Germinal center (tissue), 1 donor: ENCODE measurements at places on chromosomes 3 and 15.
A peak's percentile ranks its signal among the peaks of the same experiment; 100 is the strongest.

GRCh38 chr15:90680371-90680935 is 36.7 kb upstream of the BLM start:
- DNase-seq = no peak

- DNase-seq = no peak
These were observed 67.4 kb upstream of the RPL35A start for GRCh38 chr3:197882586-197882985.

- DNase-seq = no peak
These were observed 385.7 kb upstream of the NR2F2 start for GRCh38 chr15:95944661-95945255.

- DNase-seq = no peak
These were observed 41.4 kb upstream of the IL12A start for GRCh38 chr3:159947220-159947619.

GRCh38 chr15:78088773-78089080 is 3.6 kb upstream of the SH2D7 start:
- no peak for DNase-seq

DNA sequence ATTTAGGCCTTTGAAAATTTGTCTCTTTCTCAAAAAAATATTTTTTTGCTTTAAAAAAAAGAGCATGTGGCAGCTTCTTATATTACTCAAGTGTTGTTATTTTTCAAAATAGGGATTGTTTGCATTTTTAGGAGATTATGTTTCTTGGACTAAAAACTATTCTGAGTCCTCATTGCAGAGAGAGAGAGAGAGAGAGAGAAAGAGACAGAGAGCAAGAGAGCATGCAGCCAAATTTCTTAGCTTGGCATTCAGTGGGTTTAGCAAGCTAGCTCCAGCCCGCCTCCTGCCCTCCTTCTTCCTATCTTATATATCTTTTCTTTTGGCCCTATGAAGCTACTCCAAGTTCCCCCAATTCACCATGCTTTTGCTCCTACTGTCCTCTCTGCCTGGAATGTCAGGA is 55.7 kb downstream of the CEMIP start:
- no peak for DNase-seq

DNA sequence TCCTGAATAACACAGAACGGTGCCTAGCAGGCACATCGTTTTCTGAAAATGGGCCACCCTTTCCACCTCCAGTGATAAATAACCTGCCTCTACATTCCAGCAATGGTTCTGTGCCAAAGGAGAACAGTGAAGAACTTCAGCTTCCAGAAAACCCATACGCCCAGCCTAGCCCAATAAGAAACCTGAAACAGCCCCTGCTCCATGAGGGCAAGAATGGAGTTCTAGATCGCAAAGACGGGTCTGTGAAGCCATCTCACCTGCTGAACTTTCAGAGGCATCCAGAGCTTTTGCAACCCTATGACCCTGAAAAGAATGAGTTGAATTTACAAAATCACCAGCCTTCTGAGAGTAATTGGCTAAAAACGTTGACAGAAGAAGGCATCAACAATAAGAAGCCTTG is 61.9 kb downstream of the CGNL1 start:
- DNase-seq = no peak

DNA sequence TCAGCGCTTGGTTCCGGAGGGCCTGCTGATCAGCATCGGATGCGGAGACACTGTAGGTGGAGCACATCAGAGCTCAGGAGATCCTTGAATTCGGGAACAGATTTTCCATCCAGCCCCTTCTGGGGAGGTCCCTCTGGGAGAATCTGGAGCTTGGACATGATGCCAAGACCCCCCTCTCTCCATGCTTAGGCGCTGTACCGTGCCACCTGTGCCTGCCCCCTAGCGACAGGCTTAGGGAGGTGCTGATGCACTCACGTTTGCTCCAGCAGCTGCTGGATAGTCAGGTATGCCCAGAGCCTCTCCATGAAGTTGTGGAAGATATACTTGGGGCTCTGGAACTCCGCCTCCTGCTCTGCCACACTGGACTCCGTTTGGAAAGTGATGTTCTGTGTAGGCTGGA is 9.7 kb downstream of the ITIH4 start:
- DNase-seq = peak; percentile 40

GRCh38 chr3:105154692-105155091 is 212.0 kb upstream of the ALCAM start:
- DNase-seq = no peak

GRCh38 chr3:69967156-69967555 is 32.4 kb upstream of the SAMMSON start:
- no peak for DNase-seq

- DNase-seq = no peak
These were observed 75.5 kb downstream of the RBPMS2 start for GRCh38 chr15:64699751-64700388.

GRCh38 chr15:33526532-33526931 is 215.8 kb downstream of the RYR3 start:
- DNase-seq = no peak

DNA sequence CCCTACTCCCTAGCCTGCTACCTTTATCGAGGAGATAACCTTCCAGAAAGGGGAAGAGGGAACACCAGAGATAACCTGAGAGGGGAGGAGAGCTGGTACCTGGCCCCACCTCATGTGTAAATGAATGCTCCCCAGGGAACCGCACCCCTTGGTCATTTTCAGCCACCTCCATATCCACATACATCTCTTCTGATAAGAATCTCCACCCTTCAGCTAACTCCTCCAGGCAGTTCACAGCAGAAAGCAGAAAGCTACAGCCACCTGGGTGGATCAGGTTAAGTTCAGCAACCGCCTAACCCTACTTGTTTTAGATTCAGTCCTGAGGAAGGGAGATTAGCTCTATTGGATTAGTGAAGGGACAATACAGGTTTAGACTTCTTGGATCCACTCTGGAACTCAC is 38.0 kb upstream of the TIMP4 start:
- DNase-seq = no peak

- no peak for DNase-seq
These were observed 23.7 kb downstream of the CYP19A1 start for GRCh38 chr15:51314391-51315337.

GRCh38 chr3:41418961-41419691 is 219.8 kb downstream of the CTNNB1 start:
- no peak for DNase-seq

DNA sequence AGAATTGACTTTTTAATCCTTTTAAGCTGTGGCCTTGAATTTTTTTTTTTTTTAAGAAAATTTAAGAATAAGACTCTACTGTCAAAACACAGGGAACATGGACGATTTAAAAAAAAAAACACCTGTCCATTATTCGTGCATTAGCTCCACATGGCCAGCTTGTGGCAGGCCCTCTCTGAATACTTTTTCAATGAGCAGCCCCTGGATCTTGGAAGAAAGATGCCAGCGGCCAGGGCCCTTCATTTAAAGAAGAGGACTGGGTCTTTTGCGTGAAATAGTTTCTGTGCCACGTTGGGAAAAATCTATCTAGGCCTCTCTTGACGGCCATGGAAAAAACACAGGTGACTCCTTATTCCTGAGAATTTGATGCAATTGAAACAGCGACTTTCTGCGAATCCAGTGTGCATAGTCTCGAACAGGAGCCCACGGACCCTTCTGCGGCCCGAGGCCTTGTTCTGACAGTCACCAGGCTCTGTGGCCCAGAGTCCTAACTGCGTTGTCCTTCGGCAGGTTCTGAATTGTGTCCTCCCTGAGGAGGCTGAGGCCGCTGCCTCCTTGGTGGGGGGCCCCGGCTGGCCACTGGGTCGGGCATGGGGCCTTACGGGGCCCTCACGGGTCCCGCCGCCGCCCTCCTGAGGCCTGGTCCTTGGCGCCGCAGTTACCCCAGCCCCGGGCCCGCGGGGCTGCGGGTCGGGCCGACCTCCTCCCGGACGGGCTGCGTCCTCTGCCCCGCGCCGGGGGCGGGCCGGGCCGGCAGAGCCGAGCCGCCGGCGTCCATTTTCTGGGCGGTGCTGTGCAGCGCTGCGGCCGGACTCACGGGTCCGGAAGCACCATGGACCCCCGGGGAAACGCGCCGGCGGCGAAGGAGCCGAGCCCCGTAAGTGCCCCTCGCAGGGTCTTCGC is 33.5 kb downstream of the ZBTB38 start:
- DNase-seq = peak; percentile 64

GRCh38 chr3:107218864-107219269 is 158.4 kb upstream of the CCDC54 start:
- no peak for DNase-seq

GRCh38 chr3:60610441-60611112 is 640.7 kb downstream of the FHIT start:
- DNase-seq = no peak

- DNase-seq = no peak
These were observed 9.3 kb upstream of the RFTN1 start for GRCh38 chr3:16522834-16523233.

DNA sequence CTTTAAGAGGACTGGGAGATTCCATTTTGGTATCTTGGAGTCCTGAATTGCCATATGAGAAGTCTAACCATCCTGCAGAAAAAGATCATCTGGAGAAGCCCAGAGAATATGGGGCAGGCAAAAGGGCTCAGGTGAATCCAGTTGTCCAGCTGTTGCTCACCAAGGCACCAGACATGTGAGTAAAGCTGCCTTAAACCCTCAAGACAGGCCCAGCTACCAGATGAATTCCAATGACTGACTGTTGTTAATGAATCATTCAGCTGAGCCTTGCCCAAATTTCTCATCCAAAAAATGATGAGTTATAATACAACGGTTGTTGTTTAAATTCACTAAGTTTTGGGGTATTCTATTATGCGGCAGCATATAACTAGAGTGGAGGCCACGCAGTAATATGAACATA is 22.0 kb upstream of the NANOGP8 start:
- no peak for DNase-seq

DNA sequence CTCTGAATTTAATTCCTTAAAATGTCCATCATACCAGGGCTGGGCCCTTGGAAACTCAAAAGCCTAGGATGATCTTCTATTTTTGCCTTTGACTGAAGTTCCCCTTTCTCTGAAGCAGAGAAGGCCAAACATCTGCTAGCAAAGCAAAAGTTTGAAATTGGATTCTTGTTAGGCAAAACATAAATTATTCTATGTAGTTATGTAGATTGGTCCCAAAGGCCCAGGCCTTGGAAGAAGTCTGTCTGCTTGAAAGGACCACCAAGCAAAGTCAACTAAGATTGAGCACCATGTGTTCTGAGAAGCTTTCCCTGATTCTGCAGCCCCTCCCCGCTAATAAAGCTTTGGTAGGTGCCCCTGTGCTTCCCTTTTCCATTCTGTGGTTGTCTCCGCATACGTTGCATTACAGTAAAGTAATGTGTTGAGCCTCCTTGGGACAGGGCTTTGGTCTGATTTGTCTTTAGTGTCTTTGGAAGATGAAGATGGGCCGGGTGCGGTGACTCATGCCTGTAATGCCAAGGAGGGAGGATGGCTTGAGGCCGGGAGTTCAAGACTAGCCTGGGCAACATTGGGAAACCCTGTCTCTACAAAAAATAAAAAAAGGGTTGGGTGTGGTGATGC is 56.4 kb downstream of the RPL39L start:
- no peak for DNase-seq

GRCh38 chr15:91844928-91845327 is 8.6 kb upstream of the SLCO3A1 start:
- no peak for DNase-seq

GRCh38 chr15:40959331-40960141 is 6.3 kb downstream of the CHAC1 start:
- no peak for DNase-seq

DNA sequence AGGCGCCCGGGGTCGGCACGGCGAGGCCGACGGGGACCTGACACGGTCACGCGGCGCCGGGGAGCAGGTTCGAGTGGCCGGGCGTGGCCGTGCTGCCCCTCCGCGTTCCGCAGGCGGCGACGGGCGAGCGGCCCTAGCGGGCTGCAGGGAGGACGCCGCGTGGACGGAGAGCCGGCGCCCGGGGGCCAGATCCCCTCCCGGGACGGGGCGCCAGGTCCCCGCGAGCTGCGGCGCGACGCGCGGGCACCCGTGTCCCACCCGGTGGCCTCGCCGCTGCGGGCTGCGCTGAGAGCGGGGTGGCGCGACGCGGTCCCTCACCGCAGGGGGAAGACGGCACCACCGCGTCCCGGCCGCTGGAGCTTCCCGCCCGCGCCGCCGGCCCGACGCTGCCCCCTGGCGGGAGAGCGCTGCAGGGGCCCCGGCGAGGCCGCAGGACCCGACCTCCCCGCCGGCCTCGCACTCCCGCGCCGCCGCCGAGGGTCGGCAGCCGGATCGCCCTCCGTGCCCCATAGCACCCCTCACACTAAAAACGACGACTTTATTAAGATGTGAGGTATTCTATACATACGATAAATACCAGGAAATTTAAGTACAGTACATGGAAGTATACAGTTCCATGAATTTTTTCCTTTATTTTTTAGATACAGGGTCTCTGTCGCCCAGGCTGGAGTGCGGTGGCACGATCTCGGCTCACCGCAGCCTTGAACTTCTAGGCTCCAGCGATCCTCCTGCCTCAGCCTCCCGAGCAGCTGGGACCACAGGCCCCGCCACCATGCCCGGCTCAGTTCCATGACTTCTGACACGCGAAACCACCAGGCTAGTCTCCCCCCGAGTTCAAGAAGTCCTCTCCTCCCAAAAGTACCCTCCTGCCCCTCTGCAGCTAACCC is 1.3 kb upstream of the PIGZ start:
- DNase-seq = peak; percentile 84

DNA sequence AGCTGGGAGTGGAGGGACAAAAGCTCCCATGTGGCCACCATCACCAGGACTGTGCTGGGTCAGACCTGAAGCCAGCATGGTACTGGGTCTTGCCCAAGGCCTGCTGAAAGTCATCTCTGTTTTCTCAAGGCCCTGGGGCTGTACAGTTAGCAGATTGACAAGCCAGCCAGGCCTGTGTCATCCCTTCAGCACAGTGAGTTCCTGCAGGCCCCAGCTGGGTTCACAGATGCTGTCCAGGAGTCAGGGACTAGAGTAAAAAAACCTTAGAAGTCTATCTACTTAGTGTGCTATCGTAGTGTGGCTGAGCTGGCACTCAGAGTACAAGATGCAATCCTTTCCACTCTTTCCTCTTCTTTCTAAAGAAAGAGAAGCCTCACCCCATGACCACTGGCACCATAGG is 246.0 kb upstream of the NAALADL2 start:
- DNase-seq = no peak

DNA sequence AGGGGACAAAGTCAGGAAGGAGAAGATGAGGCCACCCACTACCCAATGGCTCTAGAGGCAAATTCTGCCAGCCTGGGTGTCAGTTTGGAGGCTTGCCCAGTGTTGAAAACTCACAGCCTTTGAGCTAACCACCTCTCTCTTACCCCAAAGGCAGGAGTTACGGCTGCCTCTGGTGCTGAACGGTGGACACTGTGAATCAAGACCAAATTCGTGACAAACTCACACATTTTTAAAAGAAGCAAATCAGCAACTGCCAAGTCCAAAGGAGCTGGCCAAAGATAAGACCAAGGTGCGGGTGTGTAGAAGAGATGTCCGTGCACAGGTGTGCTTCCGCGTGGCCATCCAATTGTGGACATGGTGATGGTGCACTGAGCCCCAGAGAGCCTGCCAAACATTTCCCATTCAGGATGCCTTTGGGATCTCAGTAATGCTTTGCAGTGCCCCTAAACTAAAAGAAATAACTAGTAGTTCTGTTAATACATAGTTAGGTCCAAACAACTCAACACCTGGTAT is 74.6 kb downstream of the FAM174B start:
- DNase-seq = no peak

- DNase-seq = no peak
These were observed 106.8 kb upstream of the RAP2B start for GRCh38 chr3:153055217-153055616.

- DNase-seq = no peak
These were observed 62.3 kb upstream of the ASB14 start for GRCh38 chr3:57354768-57355167.
